ENCODE measurements at places on chromosomes 3 and 15.
A peak's percentile ranks its signal among the peaks of the same experiment; 100 is the strongest.

GRCh38 chr3:17258823-17259436 is 374.2 kb downstream of the PLCL2 start:
- no peak for DNase-seq

DNA sequence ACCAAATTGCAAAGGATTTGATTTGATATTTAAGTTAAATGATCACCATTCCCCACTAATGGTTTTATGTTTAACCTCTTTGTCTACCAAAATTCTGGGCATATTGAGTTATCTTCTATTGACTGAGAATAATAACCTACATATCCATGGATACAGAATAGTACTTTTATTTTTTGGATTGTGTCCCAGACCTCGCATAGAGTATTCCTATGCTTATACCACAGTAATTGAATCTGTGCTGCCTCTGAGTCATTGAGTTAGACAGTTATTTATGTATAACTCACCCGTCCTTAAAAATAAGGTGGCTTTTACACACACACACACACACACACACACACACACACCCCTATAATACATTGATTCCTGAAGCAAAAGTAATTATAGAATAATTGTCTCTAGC is 690.1 kb upstream of the BCHE start:
- no peak for DNase-seq

- DNase-seq = no peak
Measured at GRCh38 chr3:192170659-192171058, 556.7 kb downstream of the FGF12 start.

DNA sequence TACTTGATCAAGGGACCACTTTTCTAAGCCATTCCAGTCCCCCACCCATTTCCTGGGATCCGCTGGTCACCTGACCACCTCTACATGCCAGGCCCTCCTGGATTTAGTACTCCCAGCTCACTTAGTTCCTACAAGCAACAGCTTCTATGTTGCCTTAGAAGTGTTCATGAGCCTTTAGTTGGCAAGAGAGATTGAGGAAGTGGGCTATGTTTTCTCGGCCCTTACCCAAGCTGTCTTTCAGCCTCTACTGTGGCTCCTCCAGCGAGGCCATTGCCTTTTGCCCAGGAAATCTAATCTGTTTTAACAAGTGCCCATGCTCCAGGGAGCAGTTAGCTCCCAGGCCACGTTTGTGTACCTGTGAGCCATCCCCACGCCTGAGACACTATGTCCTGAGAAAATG is 4.5 kb upstream of the PRKAR2A start:
- DNase-seq = no peak

DNA sequence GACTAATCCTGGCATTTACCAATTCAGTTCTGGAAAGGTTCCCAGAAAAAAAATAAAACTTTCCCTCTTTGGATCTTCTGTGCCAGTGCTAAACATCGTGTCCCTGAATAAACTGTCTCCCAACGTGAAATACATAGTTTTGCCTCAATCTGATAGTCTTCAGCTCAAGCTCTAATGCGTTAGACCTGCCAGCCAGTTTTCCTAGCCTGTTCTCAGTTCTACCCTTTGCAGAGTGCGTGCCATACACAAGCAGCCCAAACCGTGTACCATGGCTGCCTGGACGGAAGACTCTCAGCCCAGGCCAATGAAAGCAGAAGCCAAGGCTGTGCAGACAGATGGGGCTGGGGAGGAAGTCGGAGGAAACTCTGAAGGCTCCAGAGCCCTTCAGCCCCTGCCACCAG is 11.4 kb upstream of the OCA2 start:
- DNase-seq = no peak

DNA sequence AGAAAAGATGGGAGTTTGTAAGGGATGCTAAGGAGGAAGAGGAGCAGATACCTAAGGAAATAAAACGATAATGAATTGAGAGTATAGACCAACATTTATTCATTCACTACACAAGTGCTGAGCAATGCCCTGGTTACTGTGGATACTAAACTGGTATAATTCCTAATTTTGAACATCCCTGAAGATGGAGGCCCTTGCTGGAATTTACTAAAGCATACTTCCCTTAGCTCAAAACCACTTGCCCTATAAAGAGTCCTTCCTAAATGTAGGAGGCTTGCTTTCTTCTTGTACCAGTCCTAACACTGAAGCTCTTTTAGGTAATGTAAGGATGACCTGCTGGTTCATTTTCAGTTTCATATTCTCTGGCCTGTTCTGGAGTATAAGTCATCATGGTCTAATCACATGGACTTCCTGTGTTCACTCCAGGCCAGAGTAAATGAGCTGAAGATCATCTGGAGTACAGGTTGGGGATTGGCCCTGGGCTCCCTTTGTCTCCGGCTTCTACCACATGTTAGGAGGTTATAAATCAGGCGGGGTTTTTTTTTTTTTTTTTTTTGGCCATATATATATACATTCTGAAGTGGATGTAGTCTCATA is 40.1 kb upstream of the MTMR10 start:
- no peak for DNase-seq

DNA sequence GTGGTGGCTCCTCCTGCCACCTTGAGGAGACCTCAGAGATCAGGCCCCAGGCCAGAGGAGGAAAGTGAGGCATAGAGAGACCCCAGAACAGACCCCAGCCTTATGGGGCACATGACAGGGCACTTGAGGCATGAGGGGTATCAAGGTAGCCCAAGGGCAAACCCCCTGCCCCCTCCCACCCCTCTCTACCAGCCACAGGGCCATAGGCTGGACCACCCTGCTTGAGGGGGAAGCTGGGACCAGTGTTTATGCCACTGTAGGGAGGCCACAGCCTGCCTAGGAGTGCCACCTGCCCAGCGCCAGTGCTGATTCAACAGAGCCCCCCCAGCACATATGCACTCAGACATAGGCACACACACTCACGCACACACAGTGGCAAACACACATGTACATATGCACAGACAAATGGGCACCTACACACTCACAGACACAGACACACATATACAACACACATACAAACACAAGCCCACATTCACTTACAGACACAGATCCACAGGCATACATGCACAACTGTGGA is 10.3 kb downstream of the MYL3 start:
- DNase-seq = peak; percentile 12
